ENCODE measurements at places on chromosomes 11 and 22.
A peak's percentile ranks its signal among the peaks of the same experiment; 100 is the strongest.

- DNase-seq: peak; percentile 63
Observed at GRCh38 chr11:68751331-68751856, at the start of gene TESMIN. TSS of gene TESMIN (minus strand) at chr11:68751520. CDS start at chr11:68750660, 860 bp downstream.

- peak; percentile 92 for DNase-seq
Observed at GRCh38 chr11:34651551-34651950, 30.7 kb downstream of the EHF start.

GRCh38 chr11:64230171-64230984 lies at the start of gene DNAJC4:
TSS of gene DNAJC4 (plus strand) at chr11:64230548. CDS start at chr11:64230855, 307 bp downstream.
- DNase-seq: peak; percentile 94

DNA sequence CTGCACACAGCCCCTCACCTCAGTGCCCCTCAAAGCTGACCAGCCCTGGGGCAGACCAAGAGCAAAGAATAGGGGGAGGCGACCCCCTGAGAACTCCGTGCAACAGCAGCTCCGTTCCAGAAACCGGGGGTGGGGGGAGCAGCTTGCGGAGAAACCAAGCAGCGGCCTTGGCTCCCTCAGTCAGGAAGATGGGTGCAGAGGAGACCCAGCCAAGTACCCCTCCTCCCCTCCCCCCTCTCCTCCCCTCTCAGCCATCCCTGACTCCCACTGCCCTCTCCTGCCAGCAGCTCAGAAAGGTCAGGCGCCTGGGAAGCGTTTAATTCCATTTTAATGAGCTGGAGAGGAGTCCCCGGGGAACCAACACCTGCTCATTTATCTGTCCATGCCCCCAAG lies 78.9 kb downstream of the PDE2A start:
- DNase-seq: no peak

DNA sequence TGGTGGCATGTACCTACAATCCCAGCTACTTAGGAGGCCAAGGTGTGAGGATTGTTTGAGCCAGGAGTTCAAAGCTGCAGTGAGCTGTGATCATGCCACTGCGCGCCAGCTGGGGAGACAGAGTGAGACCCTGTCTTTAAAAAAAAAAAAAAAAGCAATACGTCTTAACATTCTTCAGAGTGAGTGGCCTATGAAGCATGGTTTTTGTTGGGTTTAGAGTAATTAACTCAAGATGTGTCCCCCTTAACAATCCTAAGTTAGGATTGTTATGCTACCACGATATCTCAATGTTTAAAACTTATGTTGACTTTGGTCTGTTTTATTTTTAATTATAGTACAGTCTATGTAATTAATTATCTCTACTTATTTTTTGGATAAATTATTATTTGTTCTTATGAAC lies 156.1 kb downstream of the HIPK3 start:
- no peak for DNase-seq

GRCh38 chr11:73225851-73226250 lies 7.8 kb downstream of the P2RY2 start:
- DNase-seq: no peak

- no peak for DNase-seq
Observed at GRCh38 chr11:126489836-126490660, 134.6 kb downstream of the ST3GAL4 start.

DNA sequence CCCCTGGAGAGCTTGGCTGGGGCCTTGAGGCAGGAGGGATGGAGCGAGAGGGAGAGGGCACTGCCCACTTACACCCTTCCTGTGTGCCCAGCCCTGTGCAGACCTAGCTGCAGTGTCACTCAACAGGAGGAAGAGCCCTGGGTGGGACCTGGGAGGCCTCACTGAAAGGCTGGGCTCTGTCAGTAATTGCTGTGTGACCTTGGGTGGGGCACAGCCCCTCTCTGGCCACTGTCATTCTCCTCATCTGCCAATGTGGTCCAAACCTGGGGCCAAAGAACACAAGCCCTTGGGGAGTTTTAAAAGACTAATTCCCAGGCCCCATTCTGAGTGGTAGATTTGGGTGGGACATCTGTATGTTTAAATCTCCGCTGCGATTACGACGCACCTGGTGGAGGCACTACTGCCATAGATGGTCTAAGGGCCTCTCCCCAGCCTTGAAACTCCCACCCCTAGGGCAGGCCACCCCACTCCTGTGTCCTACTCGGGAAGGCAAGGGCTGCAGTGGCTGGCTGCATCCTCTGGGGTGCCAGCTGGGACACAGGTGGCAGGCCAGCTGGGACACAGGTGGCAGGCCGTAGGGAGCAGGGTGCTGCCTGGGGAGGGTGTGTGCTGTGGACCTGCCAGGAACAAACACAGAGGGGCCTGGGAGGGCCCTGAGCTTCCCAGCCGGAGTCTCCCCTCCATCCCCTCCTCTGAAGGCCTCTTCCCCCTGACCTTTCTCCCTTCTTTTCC lies 12.3 kb upstream of the SOX10 start:
- no peak for DNase-seq

DNA sequence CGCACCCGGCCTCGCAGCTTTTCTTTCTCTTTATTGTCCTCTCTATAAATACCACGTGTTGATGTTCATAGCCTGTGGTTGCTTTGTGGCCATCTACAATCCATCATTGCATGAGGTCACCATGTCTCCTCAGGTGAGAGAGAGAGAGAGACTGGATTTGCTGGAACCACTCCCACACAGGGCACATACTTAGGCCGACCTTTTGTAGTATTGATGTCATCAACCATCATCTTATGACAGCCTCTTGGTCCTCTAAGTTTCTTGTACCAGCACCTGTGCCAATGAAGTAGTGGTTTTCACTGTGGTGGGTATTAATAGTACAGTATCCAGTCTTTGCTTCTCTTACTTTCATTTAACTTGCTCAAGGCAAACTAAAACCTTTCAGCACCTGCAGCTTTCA lies 22.8 kb upstream of the P2RY6 start:
- DNase-seq: peak; percentile 89

DNA sequence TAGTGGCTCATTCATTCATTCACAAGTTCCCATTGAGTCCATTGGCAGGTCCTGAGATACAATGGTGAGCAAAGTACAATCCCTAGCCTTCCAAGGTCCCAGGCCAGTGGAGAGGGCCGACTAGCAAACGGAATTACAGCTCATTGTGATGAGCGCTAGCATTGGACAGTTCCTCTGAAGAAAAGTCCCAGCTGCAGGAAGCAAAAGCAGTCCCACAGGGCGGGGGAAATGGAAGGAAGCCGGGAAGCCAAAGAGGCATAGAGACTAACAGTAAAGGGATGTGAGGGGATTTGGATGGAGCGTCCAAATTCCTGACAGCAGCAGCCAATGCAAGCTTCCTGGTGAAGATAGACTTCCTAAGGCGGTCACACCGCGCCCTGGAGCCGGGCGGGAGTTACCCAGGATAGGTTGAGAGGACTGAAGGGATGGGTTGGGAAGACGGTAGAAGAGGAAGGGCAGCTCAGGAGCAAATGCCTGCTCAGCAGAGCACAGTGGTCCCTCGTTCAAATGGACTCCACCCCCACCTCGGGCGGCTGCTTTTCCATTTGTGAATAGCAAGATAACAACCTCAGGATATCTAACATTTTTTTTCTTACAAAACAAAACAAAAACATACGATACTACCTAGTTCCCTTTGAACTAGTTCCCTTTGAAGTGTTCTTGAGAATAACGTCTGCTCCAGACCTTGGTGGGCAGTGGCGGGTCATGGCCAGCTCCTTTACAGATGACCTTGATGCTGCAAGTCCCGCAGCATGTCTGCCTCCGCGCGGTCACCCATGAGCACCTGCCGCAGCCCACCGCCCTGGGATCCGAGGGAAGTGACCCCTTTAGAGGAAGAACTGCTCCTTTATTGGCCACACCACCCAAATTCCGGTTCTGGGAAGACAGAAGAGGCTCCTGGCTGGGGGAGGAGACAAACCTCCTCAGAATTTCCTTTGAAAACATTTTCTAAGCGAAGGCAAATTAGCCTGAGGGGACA lies 132.9 kb downstream of the RASSF10 start:
- no peak for DNase-seq

DNA sequence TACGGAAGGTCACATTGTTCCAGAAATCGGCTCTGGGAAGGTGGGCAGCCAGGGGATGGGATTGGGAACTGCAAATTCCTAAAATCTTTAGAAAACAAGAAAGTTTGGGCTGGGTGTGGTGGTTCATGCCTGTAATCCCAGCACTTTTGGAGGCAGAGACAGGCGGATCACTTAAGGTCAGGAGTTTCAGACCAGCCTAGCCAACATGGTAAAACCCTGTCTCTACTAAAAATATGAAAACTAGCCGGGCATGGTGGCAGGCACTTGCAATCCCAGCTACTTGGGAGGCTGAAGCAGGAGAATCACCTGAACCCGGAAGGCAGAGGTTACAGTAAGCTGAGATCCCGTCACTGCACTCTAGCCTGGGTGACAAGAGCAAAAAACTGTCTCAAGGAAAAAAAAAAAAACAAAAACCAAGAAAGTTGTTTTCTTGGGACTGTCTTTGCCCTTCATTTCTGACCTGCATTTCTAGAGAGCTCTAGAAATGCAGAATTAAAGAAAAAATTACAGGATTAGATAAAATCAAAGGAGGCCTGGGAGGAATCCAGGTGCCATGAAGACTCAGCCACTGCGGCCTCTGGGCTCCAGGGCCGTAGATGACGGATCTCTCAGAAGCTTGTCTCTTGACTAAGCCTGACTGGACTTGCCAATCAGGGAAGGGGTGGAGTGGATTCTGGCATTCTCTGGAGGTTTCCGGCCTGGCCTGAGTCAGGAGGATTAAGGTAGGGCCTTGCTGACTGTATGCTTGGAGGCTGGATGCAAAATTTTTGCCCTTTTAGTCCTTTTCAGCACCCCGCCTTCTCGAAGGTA lies 5.3 kb upstream of the MALAT1 start:
- peak; percentile 99 for DNase-seq

DNA sequence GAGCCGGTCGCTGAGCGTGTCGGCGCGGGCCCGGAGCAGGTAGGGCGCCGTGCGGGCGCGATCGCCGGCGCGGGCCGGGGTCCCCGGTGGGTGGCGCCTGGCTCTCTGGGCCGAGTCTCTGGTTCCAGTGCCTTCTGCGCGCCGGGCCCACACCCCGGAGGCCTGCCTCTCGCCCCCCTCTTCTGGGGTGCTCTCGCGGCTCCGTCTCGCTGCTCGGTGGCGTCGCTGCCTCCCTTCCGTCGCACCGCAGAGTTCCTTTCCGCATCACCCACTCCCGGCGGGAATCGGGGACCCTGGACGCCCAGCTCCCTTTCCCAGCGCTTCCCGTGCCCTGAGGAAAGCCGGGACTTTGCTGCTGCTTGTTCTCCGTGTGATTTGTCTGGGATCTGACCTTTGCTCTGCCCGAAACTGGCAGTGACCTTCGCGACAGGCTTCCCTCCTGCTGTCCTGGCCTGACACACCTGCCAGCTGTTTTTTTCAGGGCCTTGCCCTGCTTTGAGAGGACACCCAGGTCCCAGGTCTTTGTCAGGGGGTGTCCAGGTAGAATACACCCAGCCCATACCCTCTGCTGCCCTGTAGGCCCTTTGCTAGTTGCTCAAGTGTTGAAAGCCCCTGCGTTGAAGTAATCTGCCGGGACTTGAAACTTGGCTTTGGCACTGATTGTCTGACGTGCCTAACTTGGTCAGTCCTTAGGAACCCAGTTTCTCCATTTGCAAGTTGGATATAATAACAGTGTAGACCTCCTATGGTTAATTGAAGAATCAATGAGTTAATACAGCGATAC lies 711 bp downstream of the FDX1 start:
- DNase-seq: peak; percentile 37

DNA sequence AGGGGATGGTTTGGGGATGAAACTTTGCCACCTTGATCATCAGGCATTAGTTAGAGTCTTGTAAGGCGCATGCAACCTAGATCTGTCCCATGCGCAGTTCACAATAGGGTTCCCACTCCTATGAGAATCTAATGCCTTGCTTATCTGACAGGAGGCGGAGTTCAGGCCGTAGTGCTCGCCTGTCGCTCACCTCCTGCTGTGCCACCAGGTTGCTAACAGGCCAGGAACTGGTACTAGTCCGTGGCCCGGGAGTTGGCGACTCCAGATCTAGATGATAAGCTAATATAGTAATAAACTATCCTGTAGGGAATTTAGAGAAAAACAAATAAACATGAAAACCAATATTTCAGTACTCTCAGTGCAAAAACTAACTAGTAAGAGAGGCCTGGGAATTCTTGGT lies 155.4 kb upstream of the ANO5 start:
- no peak for DNase-seq

- no peak for DNase-seq
Observed at GRCh38 chr11:24678703-24679348, 182.0 kb downstream of the LUZP2 start.

GRCh38 chr22:17376950-17377349 lies 7.7 kb downstream of the CECR2 start:
- no peak for DNase-seq

DNA sequence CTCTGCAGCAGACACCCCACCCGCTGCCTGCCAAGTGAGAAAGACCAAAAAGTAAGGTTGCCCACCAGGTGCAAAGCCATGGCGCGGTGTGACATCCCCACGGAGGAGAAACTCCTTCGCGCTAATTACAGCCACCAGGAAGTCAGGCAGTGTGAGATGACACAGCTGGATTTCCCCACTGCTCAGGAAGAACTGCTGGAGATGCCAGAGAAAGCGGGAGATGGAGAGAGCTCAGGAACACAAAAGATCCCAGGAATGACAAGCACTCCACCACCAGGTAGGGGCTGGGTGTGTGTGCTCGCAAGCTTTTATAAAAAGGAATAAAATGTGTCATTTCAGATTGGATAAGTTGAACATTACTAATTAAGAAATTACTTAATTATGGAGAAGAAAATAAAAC lies 292.7 kb downstream of the OPCML start:
- no peak for DNase-seq

GRCh38 chr11:80083531-80083951 lies 642.7 kb upstream of the TENM4 start:
- DNase-seq: peak; percentile 71

- peak; percentile 82 for DNase-seq
Observed at GRCh38 chr11:45872651-45873356, 12.6 kb upstream of the MAPK8IP1 start.

GRCh38 chr11:134100171-134100570 lies 31.3 kb downstream of the JAM3 start:
- DNase-seq: no peak

DNA sequence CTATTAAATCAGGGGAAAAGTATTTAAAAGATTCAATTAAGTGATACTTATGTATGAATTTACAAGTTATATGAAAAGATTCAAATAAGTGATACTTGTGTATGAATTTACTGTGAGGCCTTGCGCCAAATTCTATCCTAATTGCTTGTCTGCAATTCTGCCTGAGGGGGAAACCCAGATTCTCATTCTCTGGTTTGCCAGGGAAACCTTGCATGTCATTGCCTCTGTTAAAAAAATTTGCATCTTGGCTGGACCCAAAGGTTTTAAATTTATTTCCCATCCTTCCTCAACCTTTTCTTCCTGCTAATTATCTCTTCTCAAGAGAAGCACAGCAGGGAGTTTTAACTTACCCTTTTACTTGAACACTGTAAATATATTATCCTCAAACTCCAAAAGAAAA lies 13.8 kb downstream of the OLFML1 start:
- DNase-seq: no peak

DNA sequence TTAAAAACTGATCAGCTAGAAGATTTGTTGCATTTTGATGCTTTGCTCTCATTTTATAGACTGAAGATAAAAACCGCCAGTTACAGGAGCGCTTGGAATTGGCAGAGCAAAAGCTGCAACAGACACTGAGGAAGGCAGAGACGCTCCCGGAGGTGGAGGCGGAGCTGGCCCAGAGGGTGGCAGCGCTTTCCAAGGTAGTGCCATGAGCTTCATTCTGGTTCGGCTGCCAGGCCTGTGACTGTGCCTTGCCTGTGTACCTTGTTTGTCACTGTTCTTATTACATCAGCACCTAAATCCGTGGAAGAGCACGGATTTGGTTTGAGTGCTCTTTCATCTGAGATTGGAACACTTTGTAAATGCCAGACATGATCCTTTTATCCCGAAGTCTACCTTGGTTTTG lies 61.4 kb downstream of the PPFIA1 start:
- no peak for DNase-seq

- DNase-seq: no peak
Observed at GRCh38 chr22:22754961-22755777, 110.8 kb downstream of the GGTLC2 start.

All from M059J (cell line).